Stimulated activated CD8-positive, alpha-beta memory T cell treated with anti-CD3 and anti-CD28 coated beads, Interleukin-4, amount 100 ng/mL, for 48 hours (primary cell): ENCODE measurements at places on chromosomes 5 and 9.

DNA sequence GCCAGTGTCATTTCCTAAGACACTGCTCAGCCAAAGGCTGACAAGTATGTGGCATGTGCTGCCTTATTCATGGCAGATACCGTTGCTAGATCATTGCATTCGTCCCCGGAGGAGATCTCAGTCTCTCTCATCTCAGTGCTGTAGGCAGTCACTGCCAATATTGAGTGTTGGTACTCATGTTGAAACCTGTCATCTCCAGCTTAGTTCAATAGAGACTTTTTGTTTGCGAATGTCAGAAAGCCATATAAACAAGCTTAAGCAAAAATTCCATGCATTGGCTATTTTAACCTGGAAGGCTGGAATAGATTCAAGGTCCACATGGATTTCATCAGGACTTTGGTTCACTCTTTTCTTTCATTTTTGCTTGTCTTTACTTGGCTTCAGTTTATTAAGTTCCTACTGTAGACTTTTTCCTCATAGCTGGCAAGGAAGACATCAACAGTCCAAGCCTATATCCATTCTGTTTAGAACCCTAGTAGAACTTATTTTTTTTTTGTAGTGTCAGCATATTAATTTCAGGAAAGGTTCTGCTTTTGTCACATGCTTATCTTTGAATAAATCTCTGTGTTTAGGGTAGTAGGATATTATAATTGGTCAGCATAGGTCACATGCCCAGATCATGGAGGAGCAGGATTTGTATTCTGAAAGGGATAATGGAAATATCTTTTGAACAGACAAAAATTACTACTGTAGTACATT is 66.8 kb downstream of the FCHO2 start:
- no peak for DNase-seq

DNA sequence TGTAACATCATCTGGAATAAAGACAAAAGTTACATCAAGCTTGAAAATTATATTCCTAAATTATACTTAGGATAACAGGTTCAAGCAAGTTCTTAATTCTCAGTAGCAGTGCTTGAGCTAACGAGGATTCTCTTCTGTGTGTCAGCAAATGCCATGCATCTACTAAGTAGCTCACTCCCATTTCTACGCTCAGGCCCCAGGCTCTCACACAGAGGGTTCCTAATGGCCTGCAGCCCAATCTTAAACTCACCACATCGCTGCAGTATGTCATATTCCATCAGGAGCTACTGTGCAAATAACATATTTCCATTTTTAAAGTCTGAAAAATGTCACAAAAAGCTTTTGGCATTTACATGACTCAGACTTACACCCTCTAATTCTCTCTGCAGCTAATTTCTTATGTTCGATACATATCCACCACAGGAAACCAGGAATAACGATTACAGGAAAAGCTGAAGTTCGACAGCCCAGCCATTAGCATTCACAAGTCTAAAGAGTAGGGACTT is 474.8 kb downstream of the EFNA5 start:
- DNase-seq, result no peak

DNA sequence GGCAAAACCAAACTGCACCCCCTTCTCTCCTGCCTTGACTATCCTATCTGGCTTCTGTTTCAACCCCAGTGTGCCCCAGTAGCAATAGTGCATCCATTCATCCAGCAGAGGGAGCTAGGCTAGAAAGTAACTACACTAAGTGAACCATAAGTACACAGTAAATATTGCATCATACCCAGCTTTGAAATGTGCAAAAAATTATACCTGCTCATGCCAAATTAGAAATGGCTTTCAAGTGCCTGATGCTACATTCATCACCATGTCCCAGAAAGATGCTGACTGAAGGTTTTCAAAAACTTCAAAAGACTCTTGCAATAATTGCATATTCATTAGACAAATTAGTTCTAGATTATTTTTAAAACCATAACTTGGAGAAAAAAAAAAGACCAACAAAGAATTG is 153.5 kb downstream of the PRELID2 start:
- peak; percentile 39 for DNase-seq

- no peak for DNase-seq
Measured at GRCh38 chr9:110605565-110605964, 26.0 kb upstream of the SVEP1 start.

DNA sequence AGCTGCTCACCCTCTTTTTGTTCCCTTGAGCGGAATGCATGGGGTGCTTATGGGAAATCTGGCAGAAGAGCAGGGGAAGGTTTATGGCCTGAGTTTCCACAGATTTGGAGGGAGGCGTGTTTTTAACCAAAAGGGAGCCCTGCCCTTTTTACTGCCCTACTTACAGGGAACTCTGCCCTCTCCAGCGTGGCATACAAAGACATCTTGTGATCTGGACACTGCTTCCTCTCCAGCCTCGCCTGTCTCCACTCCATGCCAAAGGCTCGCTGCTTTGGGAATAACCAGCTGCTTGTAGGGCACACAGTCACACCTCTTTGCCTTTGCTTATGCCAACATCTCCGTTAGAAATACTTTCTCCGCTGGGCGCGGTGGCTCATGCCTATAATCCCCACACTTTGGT is 314.2 kb downstream of the ARHGAP26 start:
- DNase-seq, result no peak

- no peak for DNase-seq
Measured at GRCh38 chr5:102921341-102922044, 166.4 kb downstream of the PAM start.

GRCh38 chr9:131835151-131835910 is 95.5 kb upstream of the RAPGEF1 start:
- no peak for DNase-seq

- no peak for DNase-seq
Measured at GRCh38 chr5:40687321-40687720, 7.6 kb downstream of the PTGER4 start.

DNA sequence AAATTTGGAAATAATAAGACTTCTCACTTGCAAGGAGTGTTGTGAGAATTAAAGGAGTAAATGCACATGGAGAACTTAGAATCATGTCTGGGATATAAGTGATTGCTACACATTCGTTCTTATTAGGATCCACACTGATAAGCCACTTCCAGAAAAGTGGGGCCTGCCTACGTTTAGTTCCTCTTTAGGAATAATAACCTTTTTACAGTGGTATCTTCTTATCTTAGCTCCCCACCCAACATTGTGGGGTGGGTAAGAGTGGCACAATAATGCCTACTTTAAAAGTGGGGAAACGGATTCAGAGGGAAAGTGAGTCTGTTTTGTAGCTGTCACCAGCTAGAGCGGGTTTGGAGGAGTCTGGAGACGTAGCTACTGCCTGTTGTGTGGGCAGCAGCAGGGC is 16.0 kb downstream of the DOCK2 start:
- DNase-seq, result no peak
